ENCODE measurements at places on chromosomes 1 and 21.

DNA sequence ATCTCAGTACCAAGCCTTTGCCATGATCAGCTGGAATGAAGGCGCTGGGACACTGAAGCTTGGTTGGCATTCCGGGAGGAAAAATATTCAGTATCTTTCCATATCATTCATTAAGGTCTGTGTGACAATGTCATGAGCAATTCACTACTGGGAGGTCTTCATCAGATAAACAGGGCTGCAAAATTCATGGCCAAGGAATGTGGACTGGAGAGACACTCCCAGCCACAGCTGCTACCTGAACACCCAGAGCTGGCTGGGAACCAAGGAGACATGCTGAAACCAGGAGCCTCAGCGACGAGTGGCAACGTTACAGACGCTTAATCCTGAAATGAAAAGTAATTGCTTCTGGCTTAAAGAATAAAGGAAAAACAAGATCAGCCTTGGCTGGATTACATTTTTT is 30.6 kb upstream of the DDAH1 start:
- no peak for DNase-seq

GRCh38 chr1:161989108-161989507 is 34.6 kb downstream of the OLFML2B start:
- DNase-seq: no peak

GRCh38 chr1:85196358-85196757 is 4.5 kb downstream of the SYDE2 start:
- DNase-seq: no peak

DNA sequence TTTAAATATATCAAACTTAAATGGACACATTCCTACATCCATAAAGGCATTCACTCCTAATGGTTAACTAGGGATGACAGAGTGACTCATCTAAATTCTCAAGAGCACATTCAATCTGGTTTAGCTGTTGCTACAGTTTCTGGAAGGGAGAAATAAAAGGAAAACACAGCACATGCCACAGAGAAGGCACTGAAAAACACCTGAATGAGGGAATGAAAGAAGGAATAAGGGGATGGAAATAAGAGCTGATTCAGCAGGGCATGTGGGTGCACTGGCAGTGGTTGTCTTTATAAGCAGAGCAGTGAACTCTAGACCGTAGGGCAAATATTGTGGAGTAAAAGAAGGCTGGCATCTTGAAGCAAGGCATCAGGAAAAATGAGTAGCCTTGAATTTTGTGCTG is 79.3 kb downstream of the LHX4 start:
- no peak for DNase-seq

DNA sequence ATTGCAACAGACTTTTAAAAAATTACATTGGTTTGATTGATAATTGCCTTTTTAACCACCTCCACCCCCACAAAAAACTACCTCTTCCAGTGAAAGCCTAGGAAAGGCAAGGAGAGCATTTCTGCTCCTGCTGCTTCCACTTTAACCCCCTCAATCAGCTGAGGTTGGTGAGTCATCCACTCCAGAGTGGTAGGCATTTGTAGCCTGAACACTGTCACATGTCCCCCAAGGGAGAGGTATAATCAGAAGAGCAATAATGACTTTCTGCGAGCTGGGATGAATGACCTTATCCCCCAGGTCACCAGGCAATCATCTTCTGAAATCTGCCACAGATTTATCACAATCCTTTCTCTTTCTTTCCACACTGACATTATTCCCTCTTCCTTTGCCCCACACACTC is 126.6 kb upstream of the CAMK1G start:
- no peak for DNase-seq

DNA sequence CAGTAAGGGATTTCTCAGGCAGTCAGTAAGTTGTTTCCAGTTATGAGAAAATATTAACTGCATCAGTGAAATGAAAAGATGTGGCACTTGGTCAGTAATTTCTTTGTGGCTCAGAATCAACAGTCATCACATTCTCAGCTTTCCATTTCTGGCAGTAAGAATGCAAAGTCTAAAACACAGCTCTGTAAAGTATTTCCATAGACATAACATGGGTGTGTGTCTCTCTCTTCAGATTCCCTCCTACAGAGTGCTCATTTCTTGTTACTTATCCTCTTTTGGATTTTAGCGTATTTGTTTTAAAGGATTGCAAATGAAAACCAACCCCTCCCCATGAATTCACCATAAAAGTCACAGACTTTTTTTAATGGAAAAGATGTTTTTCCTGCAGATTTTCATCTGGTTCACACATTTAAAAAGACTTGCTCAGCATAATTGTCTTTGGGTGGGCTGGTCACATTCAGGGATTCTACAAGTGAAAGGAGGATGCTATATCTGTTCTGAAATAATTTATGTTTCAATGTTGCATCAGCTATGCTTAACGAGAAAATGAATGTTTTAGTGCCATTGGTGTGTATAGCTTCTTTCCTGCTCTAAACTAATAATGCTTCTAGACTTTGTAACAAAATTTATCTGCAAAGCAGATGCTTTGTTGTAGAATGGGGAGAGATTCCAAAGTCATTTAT is 34.6 kb upstream of the CD55 start:
- no peak for DNase-seq
